ENCODE measurements at places on chromosomes 3 and 15.

DNA sequence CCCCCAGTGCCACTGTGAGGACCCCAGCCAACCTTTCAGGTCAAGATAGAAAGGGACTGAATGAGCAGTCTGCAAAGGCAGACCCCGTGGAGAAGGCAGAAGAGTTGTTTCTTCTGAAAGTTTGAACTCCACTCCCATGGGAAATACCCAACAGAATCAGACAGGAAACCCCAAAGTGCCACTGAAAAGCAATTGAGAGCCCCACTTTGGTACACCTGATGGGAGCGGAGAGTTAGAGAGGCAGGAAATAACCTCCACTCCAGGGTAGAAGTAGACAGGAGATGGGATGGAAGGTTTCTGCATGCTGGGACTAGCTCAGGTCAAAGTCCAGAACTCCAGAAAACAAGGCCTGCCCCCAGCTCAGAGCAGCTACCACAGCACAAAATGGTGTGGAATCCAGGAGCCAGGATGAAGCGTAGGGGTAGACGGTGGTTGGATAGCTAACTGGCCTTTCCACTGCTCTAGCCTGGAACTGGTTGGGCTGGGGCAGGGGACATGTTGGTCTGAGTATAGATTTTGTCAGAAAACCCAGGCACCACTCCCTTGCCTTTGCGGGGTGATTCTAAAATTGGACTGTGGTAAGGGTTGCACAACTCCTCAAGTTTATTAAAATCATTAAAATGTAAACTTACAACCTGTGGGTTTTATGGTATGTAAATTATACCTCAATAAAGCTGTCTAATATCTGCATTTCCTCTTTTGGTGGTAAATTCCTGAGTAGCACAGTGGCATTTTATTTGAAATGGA, 1.9 kb upstream of the RAB43 start:
- DNase-seq, result no peak

DNA sequence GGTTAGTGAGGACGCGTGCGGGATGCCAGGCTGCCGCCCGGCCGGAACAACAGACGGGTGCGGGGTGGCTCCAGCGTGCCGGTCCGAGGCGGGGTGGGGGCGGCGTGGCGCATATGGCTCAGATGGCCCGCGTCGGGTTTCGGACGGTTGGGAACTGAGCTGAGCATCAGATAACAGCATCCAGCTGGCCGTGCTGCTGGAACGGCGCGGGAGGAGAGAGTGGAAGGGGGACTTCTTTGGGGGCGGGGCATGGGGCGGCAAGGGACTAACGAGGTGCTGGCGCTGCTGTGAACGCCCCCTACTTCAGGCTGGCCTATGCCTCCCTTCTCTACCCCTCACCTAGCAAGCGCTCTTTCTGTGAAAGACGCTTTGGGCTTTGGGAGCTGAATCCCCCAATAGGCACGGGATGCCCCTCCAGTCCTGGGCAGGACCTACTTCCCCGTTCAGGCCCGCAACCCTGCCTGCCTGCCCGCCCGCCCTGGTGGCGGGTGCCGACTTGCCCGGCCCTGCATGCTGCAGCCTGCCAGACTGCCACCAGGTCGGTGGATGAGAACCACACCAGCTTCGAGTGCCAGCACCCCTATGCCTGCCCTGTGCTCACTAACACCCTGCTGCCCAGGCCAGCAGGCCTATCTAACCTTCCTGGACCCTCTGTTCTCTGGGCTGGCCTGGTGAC, 542 bp downstream of the INKA1 start:
- DNase-seq, result no peak

DNA sequence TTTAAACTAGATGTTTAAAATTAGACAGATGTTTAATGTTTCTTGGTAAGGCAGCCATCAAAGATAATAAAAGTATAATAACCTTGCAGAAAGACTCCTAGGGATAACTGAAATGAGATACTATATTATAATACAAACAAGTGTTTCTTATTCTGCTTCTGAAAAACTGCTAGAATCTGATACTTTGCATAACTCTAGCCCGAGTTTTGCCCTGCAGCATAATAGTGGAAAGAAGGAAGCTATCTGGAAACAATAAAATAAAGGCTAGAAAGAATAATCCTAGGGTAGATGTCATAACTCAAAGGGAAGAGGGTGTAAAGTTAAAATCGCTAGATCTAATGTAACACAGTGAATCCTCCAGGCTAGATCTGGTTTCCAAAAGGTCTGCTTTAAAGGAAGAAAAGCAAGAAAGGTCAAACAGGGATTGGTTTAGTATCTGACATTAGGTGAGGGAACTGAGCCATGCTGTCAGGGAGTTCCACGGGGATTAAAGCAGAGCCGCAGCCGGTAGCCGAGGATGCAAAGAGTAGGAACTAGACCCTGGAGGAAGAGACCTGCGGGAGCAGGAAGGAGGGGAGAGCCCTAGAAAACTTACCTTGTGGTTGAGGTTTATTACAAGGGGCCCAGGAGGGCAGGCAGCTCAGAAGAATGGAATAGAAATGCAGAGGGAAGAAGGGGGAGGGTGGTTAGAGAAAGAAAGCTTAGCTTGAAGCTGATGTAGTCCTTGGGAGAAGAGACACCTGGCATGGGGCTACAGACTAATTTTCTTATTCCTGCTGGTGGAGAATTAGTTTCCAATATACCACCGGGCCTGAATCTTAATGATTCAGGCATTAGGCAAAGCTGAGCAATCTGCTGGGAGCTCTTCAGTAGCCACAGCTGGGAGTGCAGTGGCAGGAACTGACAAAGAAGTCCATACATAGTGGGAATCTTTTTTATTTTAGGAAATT, 46.1 kb upstream of the TUSC7 start:
- no peak for DNase-seq

DNA sequence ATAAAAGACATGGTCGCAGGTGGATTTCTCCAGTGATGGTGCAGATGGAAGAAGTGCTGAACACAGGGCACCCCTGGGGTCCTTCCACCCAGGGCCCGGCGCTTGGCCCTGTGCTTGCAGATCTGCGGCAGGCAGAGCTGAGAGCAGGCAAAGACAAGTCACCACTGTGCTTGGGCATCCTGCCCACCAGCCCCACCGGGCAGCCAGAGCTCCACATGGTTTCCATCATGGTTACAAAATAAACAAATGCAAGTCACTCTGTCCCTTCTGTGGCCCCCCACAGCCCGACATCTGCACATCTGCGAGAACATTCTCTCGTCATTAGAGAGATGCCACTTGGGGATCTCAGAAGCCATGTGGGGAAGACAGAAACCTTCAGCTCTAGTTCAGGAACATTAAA, 37.6 kb upstream of the SFMBT1 start:
- DNase-seq, result no peak

DNA sequence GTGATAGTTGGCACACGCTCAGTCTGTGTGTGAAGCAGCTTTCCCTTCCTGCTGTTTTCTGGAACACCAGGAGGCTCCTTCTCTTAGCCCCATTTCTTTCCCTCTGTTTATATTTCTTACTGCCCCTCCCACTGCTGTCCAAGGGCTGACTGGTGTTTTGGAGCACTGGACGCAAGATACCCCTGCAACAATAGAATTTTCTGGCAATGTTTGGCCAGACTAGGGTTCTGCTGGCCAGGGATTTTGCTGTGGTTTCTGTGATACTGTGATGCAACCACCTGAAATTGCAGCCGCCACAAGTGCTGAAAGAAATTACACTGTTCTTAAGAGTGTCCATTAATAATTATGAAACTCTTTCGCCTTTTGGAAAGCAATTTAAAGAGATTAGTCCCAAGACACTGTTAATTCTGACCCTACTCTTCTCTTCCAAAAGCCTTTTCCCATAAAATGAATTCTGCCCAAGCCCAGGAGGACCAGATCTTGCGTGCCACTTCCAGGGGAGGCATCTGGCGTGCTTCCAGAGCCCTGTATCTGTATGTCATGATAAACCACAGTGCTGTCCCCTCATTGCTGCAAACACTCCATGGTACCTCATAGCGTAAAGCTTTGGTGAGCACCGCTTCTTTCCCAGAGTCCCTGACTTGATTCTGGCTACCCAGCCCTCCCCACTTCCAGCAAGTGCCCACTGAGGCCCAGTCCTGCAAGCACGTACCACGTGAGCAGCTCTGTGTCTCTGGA, 159.4 kb upstream of the CHRM5 start:
- no peak for DNase-seq

DNA sequence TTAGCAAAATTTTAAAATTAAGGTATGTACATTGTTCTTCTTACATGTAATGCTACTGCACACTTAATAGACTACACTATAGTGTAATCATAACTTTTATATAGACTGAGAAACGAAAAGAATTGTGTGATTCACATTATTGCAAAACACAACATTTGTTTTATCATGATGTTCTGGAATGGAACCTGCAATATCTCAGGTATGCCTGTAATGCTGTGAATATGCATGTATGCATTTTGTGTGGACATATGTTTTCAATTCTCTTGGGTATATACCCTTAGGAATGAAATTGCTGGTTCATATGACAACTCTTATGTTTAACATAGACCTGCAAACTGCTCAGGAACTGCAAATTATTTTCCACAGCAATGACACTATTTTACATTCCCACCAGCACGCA, 38.6 kb upstream of the TJP1 start:
- peak; percentile 27 for DNase-seq

GRCh38 chr15:50176869-50177268, 5.1 kb upstream of the SLC27A2 start:
- DNase-seq, result peak; percentile 27

DNA sequence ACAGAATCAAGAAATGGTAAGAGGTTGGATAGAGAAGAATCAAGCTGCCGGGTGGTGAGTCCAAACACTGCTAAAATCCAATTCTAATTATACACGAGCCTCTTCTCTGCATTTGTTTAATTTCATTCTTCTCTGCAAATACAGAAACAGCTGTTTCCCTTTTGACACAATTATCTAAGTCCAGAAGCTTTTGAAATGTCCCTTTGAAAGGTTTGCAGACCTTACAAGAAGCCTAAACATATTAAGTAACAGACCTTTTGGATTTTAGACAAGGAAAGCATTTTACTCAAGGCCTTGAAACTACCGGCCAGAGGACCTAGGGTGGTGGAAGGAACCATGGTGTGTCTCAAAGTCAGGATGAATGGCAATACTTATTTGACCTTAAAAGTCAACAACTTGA, 403.8 kb upstream of the ADAMTS9 start:
- DNase-seq, result no peak

DNA sequence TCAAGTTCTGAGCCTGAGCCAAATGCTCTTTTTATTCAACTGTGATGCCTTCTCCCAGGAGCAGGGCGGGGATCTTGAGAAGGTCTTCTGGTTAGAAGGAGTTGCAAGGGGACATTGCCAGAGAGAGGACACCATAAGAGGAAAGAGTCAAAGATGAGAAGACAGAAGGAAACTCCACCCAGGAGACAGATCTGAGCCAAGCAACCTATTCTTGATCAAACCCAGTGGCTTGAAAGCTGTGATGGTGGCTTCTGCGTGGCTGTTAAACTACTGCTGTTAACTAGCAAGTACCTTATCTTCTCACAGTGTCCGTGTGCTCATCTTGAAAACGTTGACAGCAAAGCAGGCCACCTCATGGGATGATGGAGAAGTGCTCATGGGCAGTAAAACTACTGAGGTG, 19.8 kb upstream of the AGBL1 start:
- DNase-seq, result no peak

DNA sequence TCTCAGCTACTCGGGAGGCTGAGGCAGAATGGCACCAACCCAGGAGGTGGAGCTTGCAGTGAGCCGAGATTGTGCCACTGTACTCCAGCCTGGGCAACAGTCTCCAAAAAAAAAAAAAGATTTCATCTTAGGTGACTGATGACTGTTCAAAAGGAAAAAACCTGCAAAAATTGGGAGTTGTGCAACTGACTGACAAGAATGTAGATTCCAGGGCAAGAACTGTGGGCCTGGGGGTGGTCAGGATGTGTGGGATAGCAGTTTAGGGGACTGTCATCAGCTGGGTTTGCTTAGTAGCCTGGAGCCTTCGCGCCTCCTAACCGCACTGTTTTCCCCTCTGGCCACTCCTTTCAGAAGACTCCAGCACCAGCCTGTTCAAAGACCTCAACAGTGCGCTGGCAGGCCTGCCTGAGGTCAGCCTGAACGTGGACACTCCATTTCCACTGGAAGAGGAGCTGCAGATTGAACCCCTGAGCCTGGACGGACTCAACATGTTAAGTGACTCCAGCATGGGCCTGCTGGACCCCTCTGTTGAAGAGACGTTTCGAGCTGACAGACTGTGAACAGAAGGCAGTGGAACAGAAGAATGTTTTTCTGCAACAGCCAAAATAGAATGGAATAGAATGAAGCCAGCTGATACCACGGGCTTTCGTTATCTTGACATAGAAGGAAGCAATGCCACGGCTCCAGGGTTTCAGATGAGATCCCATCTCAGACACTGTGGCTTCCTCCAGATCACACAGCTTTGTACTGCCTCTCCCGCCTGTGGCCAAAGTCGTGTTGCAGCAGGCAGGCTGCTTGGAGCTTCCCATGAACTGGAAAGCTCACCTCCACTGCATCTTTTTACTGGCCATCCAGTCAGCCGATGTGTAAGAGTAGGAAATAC, 75.3 kb upstream of the BLM start:
- DNase-seq, result no peak

DNA sequence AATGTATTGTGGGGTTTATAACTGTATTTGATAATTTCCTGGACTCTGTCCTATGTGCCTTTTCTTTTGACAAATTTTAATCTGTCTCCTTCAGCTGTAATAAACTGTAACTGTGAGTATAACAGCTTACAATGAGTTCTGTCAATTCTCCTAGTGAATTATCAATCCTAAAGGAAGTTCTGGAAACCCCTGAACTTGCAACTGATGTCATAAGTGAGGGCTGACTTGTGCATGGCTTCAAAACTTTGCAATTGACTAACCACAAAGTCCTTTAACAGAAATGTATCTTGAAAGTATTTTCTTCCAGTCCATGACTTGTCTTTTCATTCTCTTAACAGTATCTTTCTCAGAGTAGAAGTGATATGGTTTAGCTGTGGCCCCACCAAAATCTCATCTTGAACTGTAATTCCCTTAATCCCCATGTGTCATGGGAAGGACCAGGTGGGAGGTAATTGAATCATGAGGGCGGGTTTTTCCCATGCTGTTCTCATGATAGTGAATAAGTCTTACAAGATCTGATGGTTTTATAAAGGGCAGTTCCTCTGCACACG, 108.3 kb downstream of the TFDP2 start:
- DNase-seq, result no peak

DNA sequence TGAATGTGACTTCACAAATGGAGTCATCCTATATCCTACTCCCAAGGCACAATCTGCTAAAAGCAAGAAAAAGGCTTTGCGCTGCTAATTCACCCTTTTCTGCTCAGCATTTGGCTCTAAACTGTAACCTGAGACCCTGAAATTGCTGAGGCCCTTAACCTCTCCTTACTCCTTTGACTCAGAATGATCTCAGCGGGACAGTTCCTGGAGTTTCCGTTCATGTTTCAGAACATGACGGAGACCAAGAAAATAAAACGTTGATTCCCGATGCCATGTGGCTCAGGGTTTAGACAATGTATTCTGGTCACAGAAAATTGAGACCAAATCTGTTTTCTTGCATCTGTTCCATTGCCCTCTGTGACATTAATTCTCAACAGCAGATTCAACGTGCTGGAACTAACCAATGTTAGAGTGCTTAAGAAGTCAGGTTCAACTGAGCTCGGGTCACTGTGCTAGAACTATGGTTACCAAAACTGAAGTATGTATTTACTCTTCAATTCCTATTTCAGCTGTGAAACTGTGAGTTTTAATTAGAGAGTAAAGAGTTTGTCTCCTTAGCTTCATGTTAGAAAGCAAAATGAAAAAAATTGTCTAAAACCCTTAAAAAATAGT, 45.4 kb upstream of the TMC3 start:
- peak; percentile 24 for DNase-seq

- DNase-seq, result peak; percentile 47
Measured at GRCh38 chr15:70604666-70605315, 158.6 kb downstream of the UACA start.

GRCh38 chr3:6351752-6352151, 509.2 kb upstream of the GRM7 start:
- no peak for DNase-seq

- no peak for DNase-seq
Measured at GRCh38 chr3:19331931-19332330, 183.6 kb downstream of the KCNH8 start.
